Neural progenitor cell (in vitro differentiated cells): ENCODE measurements at places on chromosomes 12 and 14.

- DNase-seq = no peak
Measured at GRCh38 chr14:93039649-93040315, 75.9 kb downstream of the ITPK1 start.

GRCh38 chr12:108551535-108551934, 9.4 kb downstream of the SART3 start:
- no peak for DNase-seq

- DNase-seq = no peak
Measured at GRCh38 chr14:97538749-97539410, 741.7 kb downstream of the VRK1 start.

DNA sequence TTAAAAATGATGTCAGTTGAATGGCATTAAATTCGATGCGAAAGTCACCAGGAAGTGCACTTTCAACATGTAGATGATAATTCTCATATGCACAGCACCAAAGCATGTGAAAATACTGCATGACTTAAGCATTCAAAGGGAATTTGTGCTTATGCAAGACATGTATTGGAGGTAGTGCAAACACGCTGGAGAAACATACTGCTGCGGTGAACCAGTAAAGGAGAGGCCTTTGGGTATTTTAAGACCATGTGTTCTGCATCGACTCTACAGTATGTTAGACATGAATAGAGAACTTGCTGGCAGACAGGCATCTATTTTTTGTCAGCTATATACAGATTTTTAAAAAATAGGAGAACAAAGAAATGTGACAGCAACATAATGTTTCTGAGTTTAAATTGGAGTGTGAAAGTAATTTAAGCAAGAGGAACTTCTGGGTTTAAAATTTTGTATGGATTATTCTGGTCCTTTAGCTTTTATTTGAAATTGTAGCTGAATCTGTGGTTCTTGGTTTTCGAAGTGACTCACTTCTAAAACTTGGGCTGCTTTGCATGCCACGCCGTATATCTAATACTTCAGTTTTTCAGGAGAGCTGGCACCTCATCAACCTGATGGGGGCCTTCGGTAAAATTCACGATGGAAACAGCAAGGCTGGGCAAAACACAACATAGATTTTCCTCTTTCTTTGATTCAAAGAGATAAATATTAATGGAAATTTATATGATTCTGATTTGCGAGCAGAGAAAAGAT, 408.7 kb downstream of the APAF1 start:
- no peak for DNase-seq

DNA sequence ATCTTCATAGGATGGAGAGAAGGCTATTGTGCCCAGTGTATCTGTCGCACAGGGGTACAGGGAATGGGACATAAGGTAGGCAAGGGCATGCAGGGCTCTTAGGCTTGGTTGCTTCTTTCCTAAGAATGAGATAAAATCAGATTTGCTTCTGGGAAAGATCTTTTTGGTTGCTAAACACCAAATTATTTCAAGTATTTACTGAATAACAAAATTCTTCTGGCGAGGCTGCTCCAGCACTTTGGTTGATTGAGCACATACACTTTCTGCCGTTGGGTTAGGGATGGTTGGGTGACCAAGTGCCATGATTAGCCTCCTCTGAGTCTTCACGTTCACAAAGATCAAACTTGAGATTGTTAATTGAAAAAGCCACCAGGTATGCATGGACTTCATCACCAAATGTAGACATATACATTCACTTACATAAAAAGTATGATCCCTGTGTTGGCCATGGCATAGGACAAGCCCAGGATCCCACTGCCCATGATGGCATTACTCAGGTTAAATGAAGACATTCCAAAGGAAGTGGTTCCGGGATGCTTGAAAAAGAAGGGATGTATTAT, 38.2 kb downstream of the SLC38A4 start:
- no peak for DNase-seq

DNA sequence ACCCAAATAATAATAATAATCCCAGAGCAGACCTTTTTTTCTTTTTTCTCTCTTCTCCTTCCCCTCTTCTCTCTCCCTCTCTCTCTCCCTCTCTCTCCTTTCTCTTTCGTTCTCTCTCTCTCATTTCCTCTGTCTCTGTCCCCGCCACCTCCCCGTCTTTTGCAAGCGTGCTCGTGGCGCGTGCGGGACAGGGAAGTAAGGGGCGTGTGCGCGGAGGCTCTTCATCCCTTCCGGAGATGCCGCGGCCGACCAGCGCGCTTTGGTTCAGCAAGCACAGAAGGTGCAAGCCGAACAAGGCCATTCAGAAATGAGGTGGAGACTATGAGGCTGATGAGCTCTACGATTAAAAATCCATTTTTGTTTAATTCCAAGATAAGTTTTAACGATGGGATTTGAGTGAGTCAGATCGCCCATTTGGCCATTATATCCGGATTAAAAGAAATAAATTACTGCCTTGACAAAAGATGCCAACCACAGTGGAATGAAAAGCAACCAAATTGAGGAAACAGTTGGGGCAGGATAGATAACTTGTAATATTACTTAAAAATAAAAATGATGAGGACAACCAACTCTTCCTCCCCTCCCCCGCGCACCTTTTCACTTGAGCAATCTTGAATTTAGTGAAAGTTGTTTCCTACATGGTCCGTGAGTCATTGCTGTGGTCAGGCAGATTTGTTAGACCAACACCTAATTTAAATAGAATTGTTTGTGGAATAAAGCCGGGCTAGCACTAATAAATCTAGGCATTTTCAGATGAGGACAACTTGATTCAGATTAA, 1.2 kb upstream of the AMIGO2 start:
- DNase-seq = peak; percentile 51

- DNase-seq = no peak
Measured at GRCh38 chr12:22796941-22797630, 172.1 kb downstream of the ETNK1 start.

GRCh38 chr12:21819236-21819635, 44.7 kb upstream of the KCNJ8 start:
- DNase-seq = no peak

DNA sequence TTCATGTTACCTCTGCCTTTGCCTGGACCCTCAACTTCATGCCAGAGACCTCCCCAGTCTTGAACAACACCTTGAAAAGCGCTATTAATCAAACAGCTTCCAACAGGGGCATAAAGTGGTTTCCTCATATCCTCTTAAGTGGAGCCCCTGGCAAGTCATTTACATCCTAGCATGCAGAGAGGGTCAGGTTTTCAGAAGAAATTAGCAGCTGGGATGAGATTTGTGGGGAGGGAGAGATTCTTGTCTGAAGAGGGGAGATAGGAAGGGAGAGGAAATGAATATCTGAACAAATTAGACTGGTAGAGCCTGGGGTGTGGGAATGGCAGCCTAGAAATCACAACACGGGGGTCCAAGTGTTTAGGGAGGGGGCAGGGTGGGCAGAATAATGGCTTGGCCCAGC, 45.6 kb downstream of the CALM1 start:
- no peak for DNase-seq

DNA sequence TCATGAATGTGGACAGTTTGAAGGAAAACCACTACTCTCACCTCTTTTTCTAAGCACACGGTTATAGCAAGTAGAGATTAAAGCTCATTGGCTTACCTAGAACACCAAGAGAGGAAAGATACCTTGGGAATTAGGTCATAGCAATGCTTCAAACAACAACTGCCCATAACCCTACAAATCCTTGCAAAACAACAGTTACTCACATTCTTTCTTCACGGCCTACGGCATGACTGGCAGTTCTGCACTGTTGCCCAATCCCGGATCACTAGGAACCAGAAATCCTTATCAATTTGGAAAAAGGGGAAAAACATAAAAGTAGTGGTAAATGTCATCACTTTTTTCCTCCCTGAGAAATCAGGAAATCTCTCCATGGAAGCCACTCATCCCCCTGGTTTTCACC, 9.6 kb upstream of the ISM2 start:
- no peak for DNase-seq

DNA sequence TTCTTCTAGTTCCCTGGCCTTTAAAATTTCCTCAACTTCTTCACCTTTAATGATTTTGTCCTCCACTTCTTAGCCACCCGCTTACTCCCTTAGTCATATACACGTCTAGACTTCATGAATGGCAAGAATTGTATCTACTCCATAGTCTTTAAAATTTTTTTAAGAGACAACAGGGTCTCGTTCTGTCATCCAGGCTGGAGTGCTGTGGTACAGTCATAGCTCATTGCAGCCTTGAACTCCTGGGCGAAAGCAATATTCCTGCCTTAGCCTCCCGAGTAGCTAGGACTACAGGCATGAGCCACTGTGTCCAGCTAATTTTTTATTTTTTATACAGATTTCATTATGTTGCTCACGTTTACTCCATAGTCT, 47.9 kb downstream of the BBS10 start:
- no peak for DNase-seq

GRCh38 chr12:132083614-132083940, 60.5 kb downstream of the DDX51 start:
- DNase-seq = no peak

DNA sequence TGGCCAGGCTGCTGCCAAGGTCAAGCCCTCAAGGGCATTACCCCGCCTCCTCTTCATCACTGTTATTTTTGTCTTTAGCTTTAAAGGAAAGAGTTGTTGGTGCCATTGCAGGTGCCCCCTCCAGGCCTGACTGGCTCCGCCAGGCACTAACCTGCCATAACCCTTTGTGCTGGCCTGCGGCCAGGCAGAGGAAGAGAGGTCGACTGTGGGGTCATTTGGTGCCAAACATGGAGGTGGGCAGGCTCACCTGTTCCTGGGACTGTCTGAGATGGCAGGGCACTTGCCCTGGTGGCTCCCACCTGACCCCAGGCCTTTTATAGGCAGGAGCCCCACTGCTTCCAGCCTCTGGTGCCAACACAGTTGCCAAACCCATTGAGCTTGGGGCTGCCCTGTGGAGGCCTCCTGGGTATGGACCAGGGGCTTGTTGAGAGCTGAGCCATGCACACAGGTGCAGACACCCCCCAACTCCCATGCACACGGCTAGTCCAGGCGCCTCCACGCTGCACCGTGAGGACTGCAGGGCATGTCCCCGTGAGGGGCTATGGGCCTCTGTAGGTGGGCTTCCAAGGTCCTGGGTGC, 29.4 kb upstream of the PLD4 start:
- DNase-seq = no peak

GRCh38 chr12:30926243-30927221, at the start of gene TSPAN11:
TSS of gene TSPAN11 (plus strand) at chr12:30926748. CDS start at chr12:30953992, 27,244 bp downstream.
- peak; percentile 97 for DNase-seq

DNA sequence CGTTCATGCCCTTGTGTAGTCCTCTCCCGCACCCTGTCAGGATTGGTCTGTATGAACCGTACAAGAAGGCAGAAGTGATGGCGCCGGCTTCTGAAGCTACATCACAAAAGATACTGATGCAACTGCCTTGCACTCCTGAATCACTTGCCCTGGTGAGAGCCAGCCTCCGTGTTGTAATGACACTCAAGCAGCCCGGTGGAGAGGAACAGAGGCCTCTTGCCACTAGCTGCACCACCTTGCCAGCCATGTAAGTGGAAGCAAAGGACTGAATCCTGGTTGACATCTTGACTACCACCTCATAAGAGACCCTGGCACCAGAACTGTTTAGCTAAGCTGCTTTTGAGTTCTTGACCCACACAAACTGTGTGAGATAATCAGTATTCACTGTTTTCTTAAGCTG, 266.0 kb downstream of the ERC1 start:
- DNase-seq = no peak

- DNase-seq = no peak
Measured at GRCh38 chr12:84974155-84974815, 61.7 kb upstream of the SLC6A15 start.

- DNase-seq = no peak
Measured at GRCh38 chr12:54368025-54368708, 3.9 kb upstream of the GPR84 start.

DNA sequence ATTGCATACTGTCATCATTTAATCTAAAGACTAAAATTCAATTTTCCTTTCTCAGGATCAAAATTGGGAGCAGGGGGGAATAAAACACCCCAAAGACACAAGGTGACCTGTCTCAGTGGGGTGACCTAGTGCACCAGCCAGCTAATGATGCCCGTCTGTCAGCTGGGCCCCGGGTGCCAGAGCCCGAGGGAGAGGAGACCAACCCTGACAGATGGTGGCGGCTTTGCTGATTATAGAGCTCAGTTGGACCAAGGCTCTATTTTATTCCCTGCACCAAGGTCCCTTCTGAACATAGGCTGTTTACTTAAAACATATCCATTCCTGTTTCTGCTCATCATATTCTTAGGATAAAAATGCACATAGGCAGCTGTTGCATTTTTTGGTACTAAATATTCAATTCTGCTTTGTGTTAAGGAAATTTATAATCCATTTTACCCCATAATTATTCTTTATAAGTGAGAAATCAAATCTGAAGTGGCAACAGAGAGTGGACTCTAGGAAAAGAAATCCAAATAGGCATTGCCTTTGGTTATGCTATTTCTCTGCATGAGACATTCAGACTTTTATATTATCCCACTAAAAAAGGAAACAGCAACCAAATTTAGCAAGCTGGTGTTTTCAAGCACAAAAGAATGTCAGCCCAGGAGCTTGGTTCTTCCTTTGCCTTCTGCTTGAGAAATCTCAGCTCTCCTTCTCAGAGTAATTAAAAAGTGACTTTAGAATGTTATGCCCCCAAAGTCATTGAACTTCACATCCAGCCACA, 96.8 kb upstream of the IFNG-AS1 start:
- DNase-seq = no peak

GRCh38 chr14:103188810-103189480, 65.7 kb downstream of the TNFAIP2 start:
- peak; percentile 36 for DNase-seq

DNA sequence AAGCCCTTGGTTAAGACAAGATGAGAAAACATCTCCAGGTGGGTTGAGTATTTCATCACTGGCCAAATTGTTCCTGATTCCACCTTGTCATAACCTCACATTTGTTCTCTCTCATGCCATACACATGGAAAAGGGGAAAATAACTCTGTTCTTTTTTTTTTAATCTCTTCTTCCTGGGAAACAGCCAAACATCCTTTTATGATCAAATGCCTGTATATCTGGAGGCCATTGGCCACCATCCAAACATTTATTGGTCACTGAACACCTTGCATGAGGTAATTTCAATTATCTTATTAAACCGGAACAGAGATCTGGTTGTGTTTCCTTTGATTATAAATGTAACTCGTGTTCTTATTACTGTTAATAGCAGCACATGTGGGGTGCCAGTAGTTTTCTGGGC, 469.6 kb downstream of the NPAS3 start:
- no peak for DNase-seq

DNA sequence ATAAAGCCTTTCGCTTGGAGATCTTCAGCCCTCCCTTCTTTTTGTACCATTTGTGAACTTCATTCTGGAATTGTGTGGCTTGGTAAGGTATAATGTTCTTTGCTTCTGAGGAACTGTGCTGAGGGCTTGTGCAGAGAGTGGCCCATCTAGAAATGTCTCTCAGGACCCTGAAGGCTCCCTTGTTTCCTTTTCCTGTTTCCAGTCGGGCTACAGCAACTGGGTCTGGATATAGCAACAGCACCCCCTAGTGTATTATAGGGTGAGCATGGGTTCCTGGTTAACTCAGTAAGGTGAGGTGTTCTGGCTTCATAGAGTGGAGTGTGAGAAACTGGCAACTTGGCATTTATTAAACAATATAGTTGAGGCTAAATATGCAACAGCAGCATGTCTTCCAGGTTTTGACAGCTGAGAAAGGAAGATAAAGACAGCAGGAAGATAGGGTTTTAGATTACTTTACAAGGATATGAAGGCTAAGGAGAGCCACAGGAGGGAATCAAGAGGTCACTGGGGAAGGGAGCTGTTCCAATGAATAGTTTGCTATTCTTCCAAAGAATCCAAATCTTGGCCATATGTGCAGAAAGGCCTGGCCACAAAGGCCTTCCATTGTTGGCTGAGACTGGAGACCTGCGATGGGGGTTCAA, 49.1 kb upstream of the RNU6-8 start:
- DNase-seq = peak; percentile 79
